PC-3 (cell line): ENCODE measurements at places on chromosomes 16 and 17.

- peak; percentile 8 for DNase-seq
Observed at GRCh38 chr16:80620736-80621605, 80.2 kb downstream of the DYNLRB2 start.

DNA sequence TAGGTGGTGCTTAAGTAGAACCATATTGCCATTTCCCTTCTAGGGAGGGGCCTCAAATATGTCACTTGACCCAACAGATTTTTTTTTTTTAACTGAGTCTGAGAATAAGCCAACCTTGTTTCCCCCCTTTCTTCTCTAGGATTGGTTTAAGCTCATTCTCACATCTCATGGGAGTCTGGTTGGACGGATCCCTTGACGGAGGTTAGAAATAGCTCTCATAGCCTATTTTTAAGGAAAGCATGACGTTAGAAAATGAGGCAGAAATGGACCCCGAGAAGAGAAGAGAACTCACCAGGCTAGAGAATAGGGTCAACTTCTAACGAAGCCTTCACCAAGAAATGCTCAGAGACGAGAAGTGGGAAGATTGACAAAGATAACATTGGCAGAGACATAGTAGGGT lies 95.1 kb upstream of the ZFHX3 start:
- no peak for DNase-seq

DNA sequence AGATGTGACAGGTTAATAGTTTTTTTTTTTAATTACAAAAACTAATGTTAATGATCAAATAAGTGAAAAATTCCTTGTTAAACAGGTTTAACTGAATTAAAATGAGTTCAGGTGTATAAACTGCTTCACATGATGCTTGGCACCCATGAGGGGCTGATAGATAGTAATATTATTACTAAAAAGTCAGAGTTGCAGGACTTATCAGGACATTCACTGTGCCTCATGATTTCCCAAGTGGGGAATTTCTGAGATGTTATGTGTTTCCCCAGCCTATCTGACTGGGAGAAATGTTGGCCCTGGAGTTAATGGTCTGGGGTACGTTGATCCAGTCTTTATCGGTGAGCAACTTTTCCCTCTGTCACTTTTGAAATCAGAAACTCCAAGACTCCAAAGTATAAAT lies 102.1 kb downstream of the PLCG2 start:
- DNase-seq: no peak

- no peak for DNase-seq
Observed at GRCh38 chr16:68077866-68078700, 7.1 kb upstream of the NFATC3 start.

DNA sequence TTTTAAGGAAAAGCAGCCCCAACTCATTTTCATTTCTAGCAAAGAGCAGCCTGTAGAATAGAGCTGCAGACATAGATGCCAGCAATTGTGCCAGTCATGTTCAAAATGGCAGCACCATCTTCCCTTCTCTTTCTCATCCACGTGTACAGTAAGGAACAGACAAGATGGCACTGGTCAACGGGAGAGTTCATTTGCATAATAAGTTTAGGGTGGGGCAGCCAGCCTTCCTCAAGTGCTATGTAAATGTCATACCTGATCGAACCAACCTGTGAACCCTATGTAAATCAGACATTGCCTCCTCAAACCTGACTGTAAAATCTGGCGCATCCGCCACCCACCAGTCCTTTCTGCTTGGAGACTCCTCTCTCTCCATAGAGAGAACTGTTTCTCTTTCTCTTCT lies 150.0 kb upstream of the CDH13 start:
- DNase-seq: no peak

- no peak for DNase-seq
Observed at GRCh38 chr17:17815062-17815406, 21.8 kb downstream of the SREBF1 start.

- DNase-seq: peak; percentile 79
Observed at GRCh38 chr17:67431249-67432015, 54.4 kb downstream of the PITPNC1 start.

DNA sequence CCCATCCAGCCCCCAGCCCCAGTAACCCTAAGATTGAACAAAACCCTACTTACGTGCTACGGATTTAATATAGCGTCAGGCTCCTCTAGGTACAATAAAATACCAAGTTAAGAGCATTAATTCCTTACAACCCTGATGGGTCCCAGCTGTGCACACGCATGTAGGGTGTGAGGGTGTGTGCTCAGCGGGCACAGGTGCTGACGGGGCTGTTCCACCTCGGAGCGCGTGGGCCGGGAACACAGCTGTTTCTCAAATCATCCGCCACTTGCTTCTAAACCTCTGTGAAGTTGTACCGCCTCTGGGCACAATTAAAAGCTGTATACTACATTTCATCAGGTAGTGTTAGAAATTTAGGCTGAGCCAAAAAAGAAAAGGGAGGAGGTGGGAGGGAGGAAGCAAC lies 478.6 kb downstream of the MAF start:
- no peak for DNase-seq
